ENCODE measurements at places on chromosomes 4 and X.

DNA sequence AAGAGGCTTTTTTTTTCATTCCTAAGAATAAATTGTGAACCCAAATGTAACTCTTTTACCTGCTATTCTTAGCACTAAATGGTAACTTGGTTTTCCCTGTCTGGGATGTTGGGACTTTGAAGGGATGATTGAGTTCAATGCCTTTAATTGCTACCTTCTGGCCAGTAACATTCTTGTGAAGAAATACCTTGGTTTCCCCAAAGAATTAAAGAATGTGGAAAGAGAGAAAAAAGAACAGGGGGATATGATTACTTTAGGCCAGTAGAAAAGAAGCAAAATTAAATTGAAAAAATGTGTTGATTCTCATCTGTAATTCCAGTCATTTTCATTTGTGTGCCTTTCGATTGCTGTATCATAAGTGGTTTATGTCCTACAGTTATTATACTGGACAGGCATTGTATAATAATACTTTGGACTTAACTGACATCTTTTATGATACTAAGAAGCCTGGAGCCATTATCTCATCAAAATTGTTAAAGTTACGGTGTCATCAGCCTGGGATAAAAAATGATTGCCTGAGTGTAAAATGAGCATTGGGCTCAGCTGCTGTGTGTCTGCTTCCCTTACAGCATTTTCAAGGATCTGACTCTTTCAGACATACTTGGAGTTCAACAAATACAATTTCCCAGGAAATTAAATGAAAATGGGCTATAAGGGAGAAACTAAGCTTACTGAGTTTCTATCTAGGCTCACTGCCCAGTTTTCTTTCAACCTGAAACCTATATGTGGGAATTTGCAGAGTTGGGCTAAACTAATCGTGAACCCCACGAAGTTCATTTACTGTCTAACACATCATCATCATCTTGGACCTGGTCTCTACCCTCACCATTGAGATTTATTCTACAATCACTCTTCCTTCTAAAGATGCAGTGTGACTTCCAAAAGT is 146.3 kb downstream of the SHROOM3 start:
- DNase-seq, result no peak

- DNase-seq, result no peak
Observed at GRCh38 chrX:112851161-112851779, 10.6 kb upstream of the AMOT start.

DNA sequence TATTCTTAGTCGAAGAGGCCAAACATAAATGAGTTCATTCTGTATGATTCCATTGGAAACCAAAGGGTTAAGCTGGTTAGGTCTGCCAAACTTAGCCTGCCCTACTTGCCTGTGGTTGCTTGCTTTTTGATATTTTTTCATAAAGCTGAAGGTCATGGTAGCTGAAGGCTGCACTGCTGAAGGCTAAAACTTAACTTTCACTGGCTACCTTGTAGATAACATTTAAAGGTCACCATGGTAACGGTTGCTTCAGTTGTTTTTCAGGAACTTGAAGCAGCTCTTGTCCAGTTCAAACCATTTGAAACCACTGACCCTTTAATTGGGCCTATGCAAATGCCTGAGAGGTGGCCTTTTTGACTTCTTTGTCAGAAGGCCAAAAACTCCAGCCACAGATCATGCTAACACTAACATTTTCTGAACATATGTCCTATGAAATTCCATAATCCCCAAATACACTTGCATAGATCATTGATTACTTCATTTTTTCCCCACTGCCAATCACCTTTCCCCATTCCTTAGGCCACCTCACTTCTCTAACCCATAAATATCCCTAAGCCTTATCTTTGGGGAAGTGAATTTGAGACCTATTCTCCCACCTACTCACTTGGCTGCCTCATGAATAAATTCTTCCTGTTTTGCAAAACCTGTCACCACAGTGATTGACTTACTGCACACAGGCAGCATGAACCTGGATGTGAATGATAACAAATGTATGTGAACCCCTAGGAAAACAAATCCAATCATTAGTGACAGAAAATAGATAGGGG is 10.7 kb upstream of the SMIM10L2A start:
- no peak for DNase-seq

GRCh38 chr4:118224243-118224829 is 128.5 kb downstream of the PRSS12 start:
- peak; percentile 78 for DNase-seq

- DNase-seq, result peak; percentile 86
Observed at GRCh38 chr4:124953061-124953460, 240.5 kb upstream of the ANKRD50 start.
